ENCODE measurements at places on chromosomes 3 and 15. TPM values are rescaled to one million over a fixed set of nuclear protein-coding genes. Genes with fewer than 3 reads are reported as not detected.

DNA sequence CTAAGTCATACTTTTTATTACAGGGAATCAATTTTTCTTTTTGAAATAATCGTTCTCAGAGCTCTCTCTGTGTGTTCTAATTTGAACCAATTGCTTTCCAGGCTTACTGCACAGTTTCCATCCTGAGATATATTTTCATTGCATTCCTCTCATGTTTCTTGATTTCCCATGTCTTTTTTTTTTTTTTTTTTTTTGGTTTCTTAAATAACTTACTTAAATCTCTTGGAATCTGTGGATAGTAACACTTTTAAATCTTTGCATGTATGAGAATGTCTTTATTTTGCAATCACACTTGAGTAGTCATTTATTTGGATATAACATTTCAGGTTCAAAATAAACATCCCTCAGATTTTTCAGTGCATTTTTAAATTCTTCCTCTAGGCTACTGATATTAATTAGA, 14.5 kb upstream of the ABTB1 start:
- H3K4me1 ChIP-seq: no peaks in the 10 kb centered on the region
- H3K27ac ChIP-seq: no peak overlapping the region
- H3K27me3 ChIP-seq: no peaks in the 10 kb centered on the region

GRCh38 chr3:69370901-69371301, 15.0 kb downstream of the FRMD4B start:
- H3K4me3 ChIP-seq: no peak overlapping the region
- H3K27ac ChIP-seq: peak overlapping the region; percentile 71
- DNase-seq: no peak
- peaks cover 43% of the 10 kb centered on the region for H3K4me1 ChIP-seq
- H3K36me3 ChIP-seq: no peaks in the 10 kb centered on the region

GRCh38 chr15:73934281-73934680, 8.0 kb downstream of the LOXL1 start:
- H3K27ac ChIP-seq: no peak overlapping the region
- no peak for DNase-seq
- H3K27me3 ChIP-seq: no peaks in the 10 kb centered on the region
- no peak overlapping the region for H3K4me3 ChIP-seq
- H3K4me1 ChIP-seq: no peaks in the 10 kb centered on the region
- no peaks in the 10 kb centered on the region for H3K36me3 ChIP-seq

- no peak for DNase-seq
- no peaks in the 10 kb centered on the region for H3K4me1 ChIP-seq
- H3K4me3 ChIP-seq: no peak overlapping the region
- H3K27me3 ChIP-seq: no peaks in the 10 kb centered on the region
Observed at GRCh38 chr15:87518957-87519356, 737.6 kb downstream of the NTRK3 start.

- H3K4me1 ChIP-seq: peaks cover 7% of the 10 kb centered on the region
- H3K27ac ChIP-seq: no peak overlapping the region
- H3K4me3 ChIP-seq: no peak overlapping the region
- peaks cover 12% of the 10 kb centered on the region for H3K27me3 ChIP-seq
- no peak for DNase-seq
- no peaks in the 10 kb centered on the region for H3K36me3 ChIP-seq
Observed at GRCh38 chr3:139940622-139941021, 5.6 kb downstream of the CLSTN2 start.

Gene PDE12
- total RNA-seq: 12.6 TPM
